GM04503 (cell line): ENCODE measurements at places on chromosomes 13 and 19.

DNA sequence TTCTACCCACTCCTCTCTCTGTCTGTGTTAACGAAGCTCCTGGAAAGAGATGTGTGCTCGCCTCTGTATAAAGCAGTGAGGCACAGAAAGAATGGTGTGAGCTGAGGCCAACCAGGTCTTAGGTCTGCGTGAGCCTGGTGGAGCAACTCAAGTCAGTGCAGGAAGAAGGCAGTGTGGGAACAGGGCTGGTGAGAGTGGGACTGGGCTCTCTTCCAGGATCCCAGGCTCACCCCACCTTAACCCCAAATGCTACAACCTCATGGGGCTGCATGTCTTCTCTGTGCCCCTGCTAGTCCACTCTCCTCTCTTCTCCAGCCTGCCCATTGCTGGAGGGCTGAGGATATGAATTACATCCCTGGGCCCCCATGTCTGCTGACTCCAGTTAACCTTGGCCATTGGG is 127.4 kb downstream of the DCT start:
- DNase-seq: no peak

DNA sequence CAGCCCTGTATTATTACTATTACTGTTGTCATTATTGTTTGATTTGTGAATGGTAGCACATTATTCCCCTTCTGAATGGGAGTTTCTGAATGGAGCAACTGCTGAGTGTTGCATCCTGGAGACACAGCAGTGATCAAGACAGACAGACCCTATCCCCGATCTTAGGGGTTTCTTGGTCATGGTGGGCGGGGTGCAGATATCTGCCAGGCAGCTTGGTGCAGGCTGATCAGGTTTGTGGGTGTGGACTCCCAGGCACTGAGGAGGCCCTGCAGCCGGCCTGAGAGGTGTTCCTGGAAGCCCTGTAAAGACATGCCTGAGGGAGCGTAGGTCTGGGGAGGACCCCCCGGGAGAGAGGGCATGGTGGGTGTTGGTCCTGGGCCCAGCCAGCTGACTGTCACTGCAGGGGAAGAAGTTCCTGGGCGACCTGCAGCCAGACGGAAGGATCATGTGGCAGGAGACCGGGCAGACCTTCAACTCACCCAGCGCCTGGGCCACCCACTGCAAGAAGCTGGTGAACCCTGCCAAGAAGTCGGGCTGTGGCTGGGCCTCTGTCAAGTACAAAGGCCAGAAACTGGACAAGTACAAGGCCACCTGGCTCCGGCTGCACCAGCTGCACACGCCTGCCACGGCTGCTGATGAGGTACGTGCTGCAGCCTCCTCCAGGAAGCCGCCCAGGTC is 2.1 kb downstream of the MPND start:
- no peak for DNase-seq

DNA sequence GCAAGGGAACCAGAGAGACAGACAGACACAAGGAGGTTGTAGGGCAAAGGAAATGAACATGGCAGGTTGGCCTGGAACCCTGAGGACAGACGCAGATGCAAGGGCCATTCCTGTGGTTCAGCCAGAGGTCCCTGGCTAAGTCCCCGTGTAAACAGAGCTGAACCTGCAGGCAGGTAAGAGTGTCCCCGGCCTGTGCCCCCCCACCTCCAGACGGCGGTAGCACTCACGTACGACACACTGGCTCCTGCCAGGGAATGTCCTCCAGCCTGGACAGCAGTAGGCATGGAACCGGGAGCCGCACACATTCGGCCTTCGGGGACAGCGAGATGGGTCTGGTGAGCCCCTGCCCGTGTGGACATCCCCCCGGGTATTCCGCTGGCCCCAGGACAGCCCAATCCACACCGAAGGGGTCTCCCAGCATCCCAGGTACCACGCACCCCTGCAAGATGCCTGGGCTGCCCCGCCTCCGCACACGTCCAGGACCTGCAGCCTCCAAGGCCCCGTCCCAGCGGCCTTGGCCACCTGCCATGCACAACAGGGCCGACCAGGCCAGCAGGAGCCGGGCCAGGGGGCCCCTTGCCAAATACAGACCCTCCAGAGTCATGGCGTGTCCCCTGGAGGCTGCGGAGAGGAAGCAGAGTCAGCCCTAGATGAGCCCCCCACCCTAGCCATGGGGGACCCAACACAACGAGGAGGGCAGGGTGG is 2.4 kb downstream of the FBN3 start:
- no peak for DNase-seq

DNA sequence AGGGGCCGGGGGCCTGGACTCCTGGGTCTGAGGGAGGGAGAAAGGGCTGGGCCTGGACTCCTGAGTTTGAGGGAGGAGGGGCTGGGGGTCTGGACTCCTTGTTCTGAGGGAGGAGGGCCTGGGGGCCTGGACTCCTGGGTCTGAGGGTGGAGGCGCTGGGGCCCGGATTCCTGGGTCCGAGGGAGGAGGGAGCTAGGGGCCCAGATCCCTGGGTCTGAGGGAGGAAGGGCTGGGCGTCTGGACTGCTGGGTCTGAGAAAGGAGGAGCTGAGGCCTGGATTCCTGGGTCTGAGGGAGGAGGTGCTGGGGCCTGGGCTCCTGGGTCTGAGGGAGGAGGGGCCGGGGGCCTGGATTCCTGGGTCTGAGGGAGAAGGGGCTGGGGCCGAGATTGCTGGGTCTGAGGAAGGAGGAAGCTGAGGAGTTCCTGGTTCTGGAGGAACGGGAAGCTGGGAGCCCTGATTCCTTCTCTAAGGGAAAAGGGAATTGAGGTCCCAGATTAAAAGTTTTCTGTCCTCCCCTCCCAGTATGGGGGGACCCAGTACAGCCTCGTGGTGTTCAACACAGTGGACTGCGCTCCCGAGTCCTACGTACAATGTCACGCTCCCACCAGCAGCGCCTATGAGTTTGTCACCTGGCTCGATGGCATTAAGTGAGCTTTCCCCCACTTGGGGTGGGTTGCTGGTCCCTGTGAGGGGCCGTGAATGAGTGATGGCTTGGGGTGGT is 721 bp downstream of the MED25 start:
- DNase-seq: no peak

DNA sequence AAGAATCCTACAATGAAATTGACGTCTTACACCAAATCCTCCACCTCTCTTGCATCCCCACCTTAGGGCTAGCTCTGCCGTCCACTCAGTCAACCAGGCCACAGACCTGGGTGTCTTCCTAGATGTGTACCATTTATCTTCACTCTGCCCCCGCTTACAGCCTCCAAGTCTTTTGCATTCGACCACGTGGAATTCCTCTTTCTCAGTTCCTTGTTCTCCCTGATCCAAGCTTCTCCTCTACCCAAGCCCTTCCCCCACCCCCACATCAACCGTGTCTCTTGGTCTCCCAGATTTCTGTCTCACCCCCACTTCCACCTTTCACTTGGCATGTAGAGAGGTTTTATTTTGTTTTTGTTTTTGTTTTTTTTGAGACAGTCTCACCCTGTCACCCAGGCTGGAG is 1.2 kb upstream of the DMWD start:
- DNase-seq: no peak

GRCh38 chr19:4178990-4179389 is 3.4 kb downstream of the SIRT6 start:
- DNase-seq: no peak

DNA sequence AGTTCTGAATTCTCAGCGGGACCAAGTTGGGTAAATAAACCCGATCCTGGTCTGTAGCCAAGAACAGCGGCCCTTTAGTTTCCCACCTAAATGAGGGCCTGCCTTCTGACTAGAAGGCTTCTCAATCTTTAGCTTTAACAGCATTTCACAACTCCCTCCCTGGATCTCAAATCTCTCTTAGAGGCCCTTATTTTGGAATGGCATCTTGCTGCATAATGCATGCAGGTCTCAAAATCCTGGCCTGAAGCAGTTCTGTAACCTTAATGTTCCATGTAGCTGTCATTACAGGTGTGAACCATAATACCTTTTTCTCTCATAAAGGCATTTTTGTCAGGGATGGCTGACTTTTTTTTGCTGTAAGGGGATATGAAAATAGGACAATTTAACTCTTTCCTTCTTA is 29.5 kb downstream of the ZNF90 start:
- DNase-seq: no peak

- DNase-seq: no peak
Measured at GRCh38 chr13:78852709-78853108, 193.8 kb upstream of the OBI1 start.

DNA sequence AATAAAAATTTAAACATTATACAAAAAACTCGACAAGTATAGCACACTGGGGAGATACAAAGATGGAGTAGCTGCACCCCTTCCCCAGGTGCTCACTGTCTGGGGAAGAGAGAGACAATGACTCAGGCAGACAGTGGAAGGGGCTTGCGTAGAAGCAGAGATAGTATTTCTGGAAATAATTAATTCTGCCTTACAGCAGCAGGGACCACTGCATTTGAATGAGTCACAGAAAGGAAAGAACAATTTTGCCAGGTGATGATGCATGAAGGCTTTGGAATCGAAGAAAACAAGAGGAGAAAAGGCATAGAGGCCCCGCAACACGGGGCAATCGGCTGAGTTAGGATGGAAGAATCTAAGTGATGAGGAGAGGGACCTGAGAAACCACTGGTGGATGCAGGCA is 447.4 kb downstream of the EFNB2 start:
- no peak for DNase-seq

GRCh38 chr19:29724746-29725145 is 9.7 kb upstream of the C19orf12 start:
- no peak for DNase-seq

DNA sequence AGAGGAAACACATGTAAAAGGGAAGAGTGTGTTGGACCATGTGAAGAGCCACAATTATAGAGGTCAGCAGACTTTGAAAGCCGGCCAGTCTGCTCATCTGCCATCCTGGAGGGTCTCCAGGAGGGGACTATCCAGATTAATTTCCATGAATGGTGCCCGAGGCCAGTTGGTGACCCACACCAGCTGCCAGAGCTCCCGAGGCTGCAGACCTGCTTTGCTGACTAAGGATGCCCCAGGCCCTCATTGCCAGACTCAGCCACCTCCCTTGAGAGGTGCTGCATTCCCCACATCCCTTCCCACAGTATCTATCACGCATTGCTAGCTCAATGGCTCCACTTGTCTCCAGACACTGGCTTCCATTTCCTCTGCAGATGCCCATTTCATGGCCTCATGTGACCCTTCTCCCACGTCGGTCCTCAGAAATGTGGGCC is 110.3 kb downstream of the NALCN start:
- no peak for DNase-seq

DNA sequence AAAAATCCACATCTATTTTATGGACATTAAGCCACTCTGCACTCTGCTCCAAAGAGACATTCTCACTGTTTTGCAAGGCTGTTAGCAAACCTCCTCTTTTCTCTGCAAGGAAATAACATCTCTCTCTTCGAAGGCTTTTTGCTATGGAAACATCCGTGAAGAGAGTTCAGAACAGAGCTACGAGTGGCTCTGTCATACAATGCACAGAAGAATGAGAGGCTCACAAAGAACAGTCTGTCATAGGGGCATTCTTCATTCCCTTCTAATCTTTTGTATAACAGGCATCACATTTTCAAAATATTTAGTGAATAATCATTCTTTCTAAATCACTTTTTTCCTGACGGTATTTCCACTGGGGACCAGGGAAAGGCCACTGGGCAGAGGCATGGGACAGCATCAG is 346.1 kb downstream of the IRS2 start:
- DNase-seq: no peak

DNA sequence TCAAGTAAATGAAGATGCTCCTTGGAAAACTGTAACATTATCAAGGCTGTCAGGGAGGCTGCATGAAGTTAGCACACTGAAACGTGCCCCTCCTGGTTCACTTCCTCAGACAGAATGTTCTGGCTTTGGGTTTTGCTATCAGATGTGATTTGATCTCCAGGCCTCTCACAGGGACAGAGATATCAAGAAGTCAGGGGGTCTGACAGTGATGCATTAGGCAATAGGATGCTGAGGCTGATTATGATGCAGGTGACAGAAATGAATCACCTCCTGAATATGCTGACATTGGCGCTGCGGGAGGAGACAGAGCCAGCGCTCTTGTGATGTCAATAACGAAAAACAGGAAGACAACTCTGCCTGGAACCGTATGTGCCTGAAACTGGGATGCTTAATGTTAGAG is 278.5 kb downstream of the DCT start:
- DNase-seq: no peak

GRCh38 chr13:44819245-44819644 is 170.0 kb downstream of the NUFIP1 start:
- DNase-seq: no peak

DNA sequence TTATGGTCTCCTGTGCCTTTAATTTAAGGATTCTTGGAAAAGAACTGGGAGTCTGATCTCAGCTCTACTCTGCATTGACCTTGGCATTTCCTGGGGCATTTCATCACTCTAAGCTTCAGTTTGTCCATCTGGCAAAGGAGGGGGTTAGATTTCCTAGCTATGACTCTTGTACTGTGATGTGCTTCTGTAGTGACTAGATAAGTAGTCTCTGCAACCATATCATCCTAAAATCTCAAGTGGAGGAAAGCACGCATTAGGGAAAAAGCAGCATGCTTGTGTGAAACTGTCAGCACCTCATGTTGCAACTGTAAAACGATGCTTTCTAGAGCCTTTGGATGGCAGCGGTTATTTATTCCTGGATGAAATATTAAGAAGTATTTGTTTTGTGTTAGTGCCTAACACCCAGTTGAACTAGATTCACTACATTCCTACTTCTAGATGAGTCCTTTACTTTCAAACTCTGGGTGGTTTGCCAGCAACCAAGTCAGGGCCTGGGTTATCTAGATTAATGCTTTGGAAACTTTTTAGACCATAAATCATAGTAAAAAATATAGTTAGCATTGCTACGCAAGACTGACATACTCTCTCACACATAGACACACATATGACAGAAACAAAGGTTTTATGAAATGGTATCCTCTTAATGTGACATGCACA is 6.8 kb downstream of the WDFY2 start:
- peak; percentile 99 for DNase-seq

- DNase-seq: peak; percentile 47
Measured at GRCh38 chr13:113122550-113123225, at the start of gene F10. TSS of gene F10 (plus strand) at chr13:113122799. CDS start at chr13:113122856, 57 bp downstream.

- DNase-seq: no peak
Measured at GRCh38 chr13:51292000-51292565, 47.4 kb upstream of the SERPINE3 start.

DNA sequence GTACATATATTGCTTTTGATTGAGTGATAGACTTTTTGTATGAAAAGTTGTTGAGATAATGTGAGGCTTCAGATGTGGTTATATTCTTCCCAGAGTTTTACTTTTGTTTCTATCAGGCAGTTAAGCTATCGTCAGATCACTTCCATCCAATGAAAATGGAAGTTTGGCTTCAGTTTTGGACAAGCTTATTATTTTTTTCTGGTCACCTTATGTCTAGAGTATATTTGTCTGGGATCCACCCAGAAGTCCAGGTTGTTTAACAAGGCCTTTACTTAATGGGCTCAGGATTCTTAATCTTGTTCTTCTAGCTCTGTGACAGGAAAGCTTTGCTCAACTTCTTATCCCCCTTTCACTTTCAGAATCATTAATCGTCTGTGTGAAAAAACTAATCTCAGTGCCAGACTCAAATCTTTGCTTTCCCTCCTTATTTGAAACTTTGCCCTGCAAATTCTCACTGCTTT is 150.9 kb downstream of the PDS5B start:
- no peak for DNase-seq

GRCh38 chr13:42333613-42334328 is 61.8 kb downstream of the AKAP11 start:
- no peak for DNase-seq

- DNase-seq: no peak
Measured at GRCh38 chr13:114005206-114005724, 31.4 kb upstream of the C13orf46 start.
